ENCODE measurements at places on chromosomes 2 and 18.

- DNase-seq, result no peak
Measured at GRCh38 chr2:223601932-223602666, at the start of gene SCG2. SCG2 (minus strand) TSS chr2:223602361; CDS start chr2:223599282, 3,079 bp downstream.

- no peak for DNase-seq
Measured at GRCh38 chr2:241686324-241686649, 328 bp downstream of the DTYMK start.

GRCh38 chr2:67289271-67289670 lies 107.9 kb upstream of the ETAA1 start:
- DNase-seq, result no peak

DNA sequence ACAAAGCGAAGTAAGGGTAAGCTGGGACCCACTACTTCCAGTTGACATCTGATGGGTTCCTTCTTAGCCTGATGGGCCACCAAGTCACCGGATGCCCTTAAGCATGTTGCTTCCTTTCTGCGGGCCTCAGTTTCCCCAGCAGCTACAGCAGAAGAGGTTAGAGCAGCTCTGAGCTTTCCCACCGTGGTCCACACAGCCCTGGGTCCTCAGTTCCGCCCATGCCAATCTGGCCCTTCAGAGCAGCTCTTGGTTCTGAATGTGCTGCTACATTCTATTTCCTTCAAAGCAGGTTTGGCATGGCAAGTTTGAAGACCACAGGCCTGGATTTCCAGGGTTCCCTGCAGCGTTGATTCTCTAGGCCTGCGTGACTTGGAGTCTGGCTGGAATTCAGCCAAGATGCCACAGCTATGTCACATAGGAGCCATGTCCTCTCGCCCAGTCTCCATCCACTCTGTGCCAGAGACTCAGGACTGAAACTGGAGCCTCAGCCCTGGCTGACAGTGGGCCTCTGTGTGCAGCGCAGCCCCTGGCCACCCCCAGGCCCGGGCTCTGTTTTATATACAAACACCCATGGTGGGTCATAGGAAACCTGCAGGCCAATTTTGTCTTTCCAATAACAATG lies 79.6 kb downstream of the TFCP2L1 start:
- DNase-seq, result no peak
